Fibroblast of skin of back (primary cell): ENCODE measurements at places on chromosomes 12 and 14.

- peak; percentile 18 for DNase-seq
Measured at GRCh38 chr12:101719566-101719965, 19.7 kb downstream of the SYCP3 start.

- DNase-seq, result no peak
Measured at GRCh38 chr12:60021235-60021634, 425.4 kb downstream of the SLC16A7 start.

DNA sequence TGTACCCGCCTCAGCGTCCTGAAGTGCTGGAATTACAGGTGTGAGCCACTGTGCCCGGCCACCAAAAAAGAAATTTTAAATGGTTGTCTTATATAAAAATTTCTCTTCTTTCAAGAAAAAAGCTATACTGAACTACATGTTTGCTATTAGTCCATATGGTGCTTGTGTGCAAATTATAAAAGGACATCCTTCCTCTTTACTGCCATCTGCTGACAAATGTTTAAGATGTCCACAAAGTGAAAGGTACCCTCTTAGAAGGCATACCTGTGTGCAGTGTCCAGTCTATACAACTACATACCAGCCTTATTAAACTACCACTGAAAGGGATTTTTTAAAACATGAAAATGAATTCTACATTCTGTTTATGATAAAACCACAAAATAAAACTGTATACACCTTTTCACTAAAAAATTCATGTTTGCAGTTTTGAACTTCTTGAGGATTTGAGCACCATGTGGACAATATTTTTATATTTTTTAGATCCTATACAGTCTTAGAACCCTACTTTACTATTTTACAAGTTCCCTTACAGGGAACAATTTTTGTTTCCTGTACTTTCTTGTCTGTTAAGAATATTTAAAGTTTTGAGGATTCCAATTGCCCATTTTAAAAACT, 32.8 kb upstream of the TOMM20L start:
- DNase-seq, result peak; percentile 16

- DNase-seq, result no peak
Measured at GRCh38 chr14:106378191-106378590, 851.8 kb downstream of the TMEM121 start.

GRCh38 chr14:38278035-38278434, 22.1 kb upstream of the CLEC14A start:
- DNase-seq, result no peak

DNA sequence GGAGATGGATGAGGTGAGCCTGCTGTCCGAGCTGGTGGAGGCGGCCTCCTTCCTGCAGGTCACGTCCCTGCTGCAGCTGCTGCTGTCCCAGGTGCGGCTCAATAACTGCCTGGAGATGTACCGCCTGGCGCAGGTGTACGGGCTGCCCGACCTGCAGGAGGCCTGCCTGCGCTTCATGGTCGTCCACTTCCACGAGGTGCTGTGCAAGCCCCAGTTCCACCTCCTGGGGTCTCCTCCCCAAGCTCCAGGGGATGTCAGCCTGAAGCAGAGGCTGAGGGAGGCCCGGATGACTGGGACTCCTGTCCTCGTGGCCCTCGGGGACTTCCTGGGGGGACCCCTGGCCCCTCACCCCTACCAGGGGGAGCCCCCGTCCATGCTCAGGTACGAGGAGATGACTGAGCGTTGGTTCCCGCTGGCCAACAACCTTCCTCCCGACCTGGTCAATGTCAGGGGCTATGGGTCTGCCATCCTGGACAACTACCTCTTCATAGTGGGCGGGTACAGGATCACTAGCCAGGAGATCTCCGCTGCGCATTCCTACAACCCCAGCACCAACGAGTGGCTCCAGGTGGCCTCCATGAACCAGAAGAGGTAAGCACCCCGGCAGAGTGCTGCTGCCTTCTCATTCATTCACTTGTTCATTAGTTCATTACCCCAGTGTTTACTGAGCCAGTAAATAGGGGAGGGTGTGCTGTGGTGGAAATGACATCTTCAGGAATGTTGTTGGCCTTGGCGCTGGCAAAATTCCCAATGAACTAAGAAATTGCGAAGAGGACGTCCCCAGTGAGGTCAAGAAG, 774 bp upstream of the MANSC4 start:
- DNase-seq, result peak; percentile 53

DNA sequence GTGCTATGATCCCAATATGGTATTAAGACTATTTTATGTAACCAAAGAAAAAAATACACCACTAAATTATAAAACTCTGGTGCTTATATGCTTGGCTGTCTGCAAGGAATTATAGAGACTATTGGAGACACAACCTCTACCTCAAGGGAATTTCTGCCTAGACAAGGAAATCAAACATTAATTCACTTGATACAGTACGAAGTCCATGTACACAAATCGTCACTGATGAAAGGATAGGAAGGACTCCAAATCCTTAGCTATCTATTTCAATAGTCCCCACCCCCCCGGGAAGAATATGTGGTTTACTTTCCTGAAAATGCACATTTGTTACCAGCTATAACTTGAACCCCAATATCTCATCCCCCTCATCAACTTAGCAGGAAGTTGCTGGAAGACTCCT, 21.9 kb downstream of the RTN1 start:
- no peak for DNase-seq

DNA sequence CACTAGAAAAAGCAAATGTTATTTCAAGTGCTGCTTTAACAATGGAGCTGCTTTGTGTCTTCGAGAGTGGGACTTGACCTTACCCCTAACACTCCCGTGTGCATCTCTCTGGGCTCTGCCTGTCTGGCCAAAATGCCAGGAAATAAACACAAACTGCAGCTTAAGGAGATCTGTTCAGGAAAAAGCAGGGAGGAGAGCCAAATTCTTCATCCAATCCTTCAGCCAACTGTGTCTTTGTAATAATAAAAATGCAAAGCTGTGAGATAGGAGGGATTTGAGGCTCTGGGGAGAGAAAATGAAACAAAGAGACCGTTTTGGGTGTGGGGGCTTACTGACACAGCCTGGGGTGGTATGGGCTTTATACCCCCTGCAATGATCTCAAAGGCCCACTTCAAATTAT, 85.8 kb upstream of the WSCD2 start:
- DNase-seq, result no peak

DNA sequence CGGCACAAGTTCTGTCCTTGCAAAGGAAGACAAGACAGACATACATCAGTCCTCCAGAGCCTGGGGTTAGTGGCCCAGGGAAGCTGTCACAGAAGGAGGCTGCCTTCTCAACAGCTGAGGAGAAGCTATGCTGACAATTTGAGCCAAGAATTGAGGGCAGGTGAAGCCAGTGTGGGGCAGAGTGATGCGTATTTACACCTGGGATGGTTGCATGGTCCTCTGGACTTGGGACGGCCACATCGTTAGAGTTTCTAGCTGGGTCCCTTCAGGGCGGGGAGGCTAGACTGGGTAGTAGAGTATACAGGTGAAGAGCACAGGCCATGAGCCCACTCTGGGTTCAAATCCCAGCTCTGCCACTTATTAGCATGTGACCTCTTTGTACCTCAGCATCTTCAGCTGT, 16.5 kb downstream of the KRT85 start:
- no peak for DNase-seq

- no peak for DNase-seq
Measured at GRCh38 chr12:59444932-59445331, 150.9 kb upstream of the SLC16A7 start.

GRCh38 chr12:49225576-49226166, 36.8 kb upstream of the TUBA1A start:
- DNase-seq, result peak; percentile 42

DNA sequence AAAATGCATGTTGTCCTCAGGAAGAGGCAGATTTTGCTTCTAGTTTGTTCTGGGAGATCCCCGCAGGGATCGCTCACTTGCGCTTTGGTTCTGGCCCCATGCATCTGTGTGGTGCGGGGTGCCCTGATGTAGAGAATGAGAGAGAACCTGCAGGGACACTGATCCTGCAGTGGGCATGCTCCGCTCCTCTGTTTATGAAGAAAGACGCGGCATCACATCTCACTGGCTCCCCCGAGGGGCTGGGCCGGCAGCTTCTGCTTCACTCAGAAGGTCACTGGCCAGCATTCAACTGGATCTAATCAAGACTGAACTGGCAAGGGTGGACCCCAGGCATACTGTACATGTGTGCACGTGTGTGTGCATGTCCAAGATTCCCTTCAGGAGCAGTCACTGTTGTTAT, 164.2 kb downstream of the CALM1 start:
- DNase-seq, result no peak

- no peak for DNase-seq
Measured at GRCh38 chr12:33480366-33480765, 40.7 kb upstream of the SYT10 start.

GRCh38 chr14:98798099-98798498, 473.9 kb downstream of the BCL11B start:
- DNase-seq, result no peak

DNA sequence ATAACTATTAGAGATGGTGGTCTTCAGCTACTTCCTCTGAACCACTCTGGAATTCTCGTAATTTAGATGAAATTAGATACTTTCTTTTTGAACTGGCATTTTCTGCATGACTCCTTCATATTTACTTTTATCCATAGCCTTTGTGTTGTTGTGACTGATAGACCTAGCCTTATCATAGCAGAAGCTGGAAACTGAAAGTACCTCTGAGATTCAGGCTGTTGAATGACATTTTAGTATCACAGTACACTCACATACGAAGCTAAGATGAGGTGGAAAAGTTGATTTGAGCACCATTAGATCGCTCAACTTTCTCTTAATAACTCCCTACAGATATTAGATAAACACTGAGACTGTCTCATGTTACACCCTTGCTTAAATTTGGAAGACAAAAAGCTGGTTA, 525.1 kb upstream of the FBXO33 start:
- DNase-seq, result no peak

DNA sequence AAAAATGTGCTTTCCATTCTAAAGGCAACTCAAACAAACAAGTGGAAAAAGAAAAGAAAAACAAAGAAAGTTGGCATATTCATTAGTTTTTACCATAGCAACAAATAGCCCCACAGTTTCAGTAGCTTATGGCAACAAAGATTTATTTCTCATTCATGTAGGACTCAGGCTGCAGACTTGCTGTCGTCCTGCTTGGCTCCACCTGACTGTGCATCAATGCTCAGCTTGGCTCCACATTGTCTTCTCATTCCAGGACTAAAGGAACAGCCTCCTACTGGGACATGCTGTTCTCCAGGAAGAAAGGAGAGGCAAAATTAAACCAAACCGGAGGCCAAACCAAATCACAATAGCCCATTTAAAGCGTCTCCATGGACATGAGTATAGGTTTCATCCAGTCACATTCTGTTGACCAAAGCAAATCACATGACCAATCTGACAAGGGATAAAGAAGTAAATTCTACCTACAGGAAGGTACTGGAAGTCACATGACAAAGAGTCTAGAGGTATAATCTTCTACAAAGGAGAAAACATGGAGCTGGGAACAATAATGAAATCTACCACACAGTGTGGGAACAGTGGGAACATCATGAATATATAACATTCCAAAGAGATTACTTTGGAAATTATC, 222.5 kb downstream of the PIK3C2G start:
- no peak for DNase-seq

- no peak for DNase-seq
Measured at GRCh38 chr14:91870001-91870400, 2.7 kb upstream of the TC2N start.

DNA sequence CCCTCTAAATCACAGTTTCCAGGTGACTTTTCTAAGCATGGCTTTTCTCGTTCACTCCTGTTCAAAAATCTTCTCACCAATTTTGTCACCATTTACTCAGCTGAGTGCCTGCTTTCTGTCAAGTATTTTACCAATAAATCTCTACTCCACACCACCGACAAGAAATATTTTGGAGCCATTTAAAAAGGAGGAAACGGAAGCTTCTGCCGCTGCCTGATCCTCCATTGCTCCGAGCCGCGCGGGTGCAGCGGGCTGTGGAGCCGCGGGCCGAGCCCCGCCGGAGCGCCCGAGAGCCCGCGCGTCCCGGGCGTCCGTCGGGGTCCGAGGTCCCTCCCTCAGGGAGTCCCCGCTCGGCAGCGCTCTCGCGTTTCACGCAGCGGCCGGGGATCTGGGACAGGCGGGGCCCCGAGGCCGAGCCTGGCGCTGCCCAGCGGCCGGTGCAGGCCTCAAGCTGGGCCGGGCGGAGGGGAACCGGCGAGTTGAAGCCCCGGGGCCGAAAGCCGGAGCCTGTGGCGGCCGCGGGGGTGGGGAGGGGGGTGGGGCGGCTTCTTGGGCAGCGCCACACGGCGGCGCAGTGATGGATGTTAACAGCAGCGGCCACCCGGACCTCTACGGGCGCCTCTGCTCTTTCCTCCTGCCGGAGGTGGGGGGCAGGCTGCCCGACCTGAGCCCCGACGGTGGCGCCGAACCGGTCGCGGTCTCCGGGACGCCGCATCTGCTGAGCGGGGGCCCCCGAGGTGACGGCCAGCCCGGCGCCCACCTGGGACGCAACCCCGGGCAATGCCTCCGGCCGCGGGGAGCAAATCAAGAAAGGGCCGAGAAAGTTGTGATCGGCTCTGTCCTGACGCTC, 1.1 kb upstream of the HEBP1 start:
- peak; percentile 59 for DNase-seq

GRCh38 chr12:27164330-27165040, 79.6 kb upstream of the STK38L start:
- no peak for DNase-seq

- no peak for DNase-seq
Measured at GRCh38 chr12:109757671-109758265, 44.1 kb downstream of the FAM222A start.
